ENCODE measurements at places on chromosomes 2 and 18. TPM values are rescaled to one million over a fixed set of nuclear protein-coding genes. Genes with fewer than 3 reads are reported as not detected.

DNA sequence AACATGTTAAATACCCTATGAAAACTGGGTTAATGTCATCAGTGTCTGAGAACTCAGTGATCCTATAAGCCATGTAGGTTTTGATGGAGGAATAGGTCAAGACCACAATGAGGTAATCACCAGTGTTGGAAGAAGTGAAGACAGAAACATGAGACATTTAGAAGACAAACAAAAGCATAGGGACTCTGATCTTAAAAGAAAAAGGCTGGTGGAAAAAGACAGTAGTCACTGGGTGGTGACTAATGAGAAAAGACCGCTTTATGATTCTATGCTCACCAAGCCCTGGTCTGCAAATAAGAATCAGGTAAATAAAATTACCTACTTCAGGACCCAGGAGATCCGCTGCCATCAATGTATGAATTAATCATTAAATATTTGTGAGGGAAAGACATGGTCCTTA is 271.9 kb downstream of the GPD2 start:
- no peak for DNase-seq

GRCh38 chr18:58850786-58851469 is 13.7 kb upstream of the ZNF532 start:
- DNase-seq, result no peak

DNA sequence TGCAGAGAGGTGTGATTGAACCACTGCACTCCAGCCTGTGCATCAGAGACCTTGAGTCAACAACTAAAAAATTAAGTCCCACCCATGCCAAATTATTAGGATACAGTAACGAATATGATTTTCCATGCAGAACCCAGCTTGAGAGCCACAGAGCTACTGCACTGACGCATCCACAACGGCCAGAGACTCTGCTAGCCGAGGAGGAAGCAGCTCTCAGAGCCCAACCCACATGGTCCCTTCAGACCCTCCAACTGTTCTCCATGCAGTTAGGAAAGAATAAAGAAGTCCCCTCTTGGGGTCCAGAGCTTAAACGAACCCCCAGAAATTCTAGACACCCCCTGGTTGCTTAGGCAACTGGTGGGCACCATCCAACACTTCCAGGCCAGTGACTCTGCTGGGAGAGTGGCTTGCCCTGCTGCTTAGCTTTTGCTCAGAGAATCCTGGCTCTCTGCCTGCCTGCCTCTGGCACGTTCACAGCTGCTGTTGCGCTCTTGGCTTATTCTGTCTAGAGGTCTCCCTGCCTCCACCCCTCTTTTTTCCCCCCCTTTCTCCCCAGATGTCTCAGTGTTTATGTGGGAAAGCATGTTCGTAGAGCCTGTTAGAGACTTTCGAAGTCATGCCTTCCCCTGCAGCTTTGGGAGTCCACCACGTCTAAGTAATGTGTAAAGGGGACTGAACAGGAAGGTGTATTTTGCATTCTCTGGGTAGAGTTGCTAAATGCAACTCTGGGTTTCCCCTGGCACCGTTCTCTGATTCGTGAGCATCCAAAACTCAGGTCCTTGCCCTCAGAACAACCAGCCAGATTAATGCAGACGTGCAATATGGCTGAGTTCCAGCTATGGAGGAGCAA is 26.0 kb upstream of the SP3 start:
- DNase-seq, result peak; percentile 66

DNA sequence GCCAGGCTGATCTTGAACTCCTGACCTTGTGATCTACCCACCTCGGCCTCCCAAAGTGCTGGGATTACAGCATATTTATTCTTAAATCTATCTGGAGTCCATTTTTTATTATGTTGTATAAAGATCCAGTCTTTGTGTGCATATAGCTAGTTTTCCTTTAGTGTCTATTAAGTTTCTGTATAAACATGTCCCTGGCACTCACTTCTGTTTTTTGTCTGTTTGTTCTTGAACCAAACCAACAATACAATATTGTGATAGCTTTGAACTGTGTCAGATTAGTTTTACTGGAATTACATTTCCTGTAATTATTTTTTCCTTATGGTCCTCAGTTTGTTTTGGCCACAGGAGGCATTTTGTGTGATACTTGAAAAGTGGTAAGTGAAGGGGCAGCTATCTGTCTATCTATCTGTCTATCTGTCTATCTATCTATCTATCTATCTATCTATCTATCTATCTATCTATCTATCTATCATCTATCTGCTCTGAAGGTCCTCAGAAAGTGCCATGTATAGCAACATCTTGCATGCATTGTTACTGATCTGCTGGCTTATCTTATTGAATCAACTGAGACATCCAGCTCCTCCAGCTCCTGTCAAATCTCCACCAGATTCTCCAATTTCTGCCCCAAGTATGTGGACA is 70.9 kb upstream of the ACVR1 start:
- no peak for DNase-seq

GRCh38 chr2:202221873-202222272 is 16.5 kb downstream of the SUMO1 start:
- DNase-seq, result no peak

- DNase-seq, result peak; percentile 23
Measured at GRCh38 chr2:67733517-67733916, 329.3 kb downstream of the C1D start.

- DNase-seq, result no peak
Measured at GRCh38 chr2:162233197-162233596, 10.0 kb downstream of the FAP start.

DNA sequence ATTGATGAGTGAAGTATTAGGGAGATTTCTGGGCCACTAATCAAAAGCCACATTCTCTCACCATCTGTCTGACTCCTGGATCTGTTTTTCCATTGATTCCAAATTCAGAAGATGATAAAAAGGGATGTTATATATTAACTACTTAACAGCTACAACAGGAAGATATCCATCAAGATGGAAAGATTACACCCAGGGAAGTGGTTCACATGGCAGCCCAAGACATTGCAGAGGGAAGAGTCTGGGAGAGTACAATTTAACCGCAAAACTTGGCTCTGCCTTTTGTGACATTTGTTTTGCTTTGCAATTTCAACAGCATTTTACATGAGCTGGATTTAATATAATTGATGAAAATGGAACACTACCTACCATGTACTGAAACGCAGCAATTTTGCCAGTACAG is 22.5 kb upstream of the TCF4 start:
- DNase-seq, result no peak

DNA sequence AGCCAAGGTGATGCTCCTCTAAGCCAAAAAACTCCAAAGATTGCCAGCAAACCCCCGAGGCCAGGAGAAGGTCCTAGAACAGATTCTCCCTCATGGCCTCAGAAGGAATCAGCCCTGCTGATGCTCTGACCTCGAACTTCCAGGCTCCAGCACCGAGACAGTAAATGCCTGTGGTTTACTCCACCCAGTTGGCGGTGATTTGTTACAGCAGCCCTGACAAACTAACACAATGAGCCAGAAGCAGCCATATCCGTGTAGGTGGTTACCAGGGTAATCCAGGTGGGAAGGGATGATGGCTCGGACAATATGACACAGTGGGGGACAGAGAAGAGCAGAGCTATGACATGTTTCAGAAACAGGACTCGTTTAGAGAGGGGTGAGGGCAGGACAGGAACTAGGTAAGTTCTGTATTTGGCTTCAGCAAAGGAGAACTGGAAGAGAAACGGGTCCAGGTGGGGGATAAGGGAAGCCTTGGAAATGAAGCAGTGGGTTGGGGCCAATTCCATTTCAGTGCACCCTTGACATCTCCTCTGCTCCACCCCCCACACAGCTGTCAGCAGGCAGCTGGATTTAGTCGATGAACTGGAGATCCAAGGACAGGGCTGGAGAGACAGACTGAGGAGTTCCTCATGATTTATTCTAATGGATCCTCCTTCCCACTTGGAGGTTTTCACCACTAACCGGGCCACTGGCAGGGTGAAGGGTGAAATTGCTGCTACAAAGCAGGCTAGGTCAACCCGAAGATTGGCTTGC is 179.7 kb upstream of the SH3BP4 start:
- DNase-seq, result no peak

GRCh38 chr18:27803957-27804356 is 373.0 kb downstream of the CDH2 start:
- no peak for DNase-seq

DNA sequence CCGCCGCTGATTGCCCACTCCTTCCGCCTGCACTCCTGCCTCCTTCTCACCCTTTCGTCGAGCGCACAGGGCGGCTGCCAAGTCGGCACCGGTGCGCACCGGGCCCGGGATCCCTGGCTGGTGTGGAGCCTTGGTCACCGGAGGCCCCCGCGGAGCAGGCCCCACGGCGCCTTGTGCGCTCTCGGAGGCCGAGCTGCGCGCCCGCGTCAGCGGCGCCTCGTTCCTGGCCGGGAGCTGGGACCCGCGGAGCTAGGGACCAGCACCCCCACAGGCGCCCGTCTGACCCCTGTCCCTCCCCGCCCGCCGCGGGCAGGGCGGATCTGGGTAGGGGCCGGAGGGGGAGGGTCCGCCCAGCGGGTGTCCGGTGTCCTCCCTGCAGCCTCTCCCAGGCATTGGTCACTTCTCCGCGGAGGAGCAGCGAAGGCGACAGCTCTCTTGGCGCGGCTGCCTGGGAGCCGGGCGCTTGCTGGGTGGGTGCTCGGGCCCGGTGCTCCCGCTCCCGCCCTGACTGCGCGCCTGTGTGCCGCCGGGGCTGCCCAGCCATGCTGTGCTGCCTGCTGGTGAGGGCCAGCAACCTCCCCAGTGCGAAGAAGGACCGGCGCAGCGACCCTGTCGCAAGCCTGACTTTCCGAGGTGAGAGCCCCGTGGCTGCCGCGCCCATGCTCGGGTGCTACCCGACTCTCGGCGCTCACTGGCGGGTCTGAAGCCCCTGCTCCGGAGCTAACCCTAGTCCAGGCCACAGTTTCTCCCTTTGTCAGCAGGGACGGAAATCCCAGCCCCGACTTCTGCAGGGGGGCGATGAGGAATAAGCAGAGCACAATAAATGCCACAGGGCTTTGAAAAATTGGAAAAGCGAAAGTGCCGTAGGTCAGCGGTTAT is 13.2 kb downstream of the DYSF start:
- DNase-seq, result peak; percentile 8

DNA sequence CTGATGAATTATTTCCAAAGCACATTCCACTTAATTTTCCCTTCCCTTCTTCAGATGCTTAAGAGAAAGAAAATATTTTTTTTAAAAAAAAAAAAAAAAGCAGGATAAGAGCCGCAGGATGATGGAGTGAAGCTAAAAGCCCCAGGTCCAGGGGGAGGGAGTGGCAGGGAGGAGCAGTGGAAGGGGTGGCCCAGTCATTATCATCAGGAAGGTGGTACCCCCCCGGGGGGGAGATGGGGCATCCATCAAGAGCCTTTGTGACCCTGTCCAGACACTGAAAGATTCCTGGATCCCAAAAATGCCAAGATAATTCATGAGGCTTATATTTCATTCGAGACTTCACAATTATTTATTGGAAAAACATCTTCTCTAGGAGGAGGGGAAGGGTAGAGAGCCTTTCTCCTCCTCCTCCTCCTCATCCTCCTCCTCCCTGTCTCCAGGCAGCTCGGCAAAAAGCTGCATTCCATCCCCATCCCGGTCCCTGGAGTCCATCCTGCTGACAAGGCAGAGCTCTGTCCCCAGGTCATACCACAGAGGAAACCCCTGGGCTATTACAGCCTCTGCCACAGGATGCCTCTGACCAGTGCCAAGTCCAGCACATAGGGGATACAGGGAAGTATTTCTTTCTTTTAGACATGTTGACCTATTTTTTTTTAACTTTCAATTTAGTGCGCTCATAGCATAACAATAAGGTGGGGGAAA is 125.3 kb downstream of the TWIST2 start:
- DNase-seq, result no peak

GRCh38 chr2:155310589-155310988 is 612.1 kb downstream of the KCNJ3 start:
- no peak for DNase-seq

DNA sequence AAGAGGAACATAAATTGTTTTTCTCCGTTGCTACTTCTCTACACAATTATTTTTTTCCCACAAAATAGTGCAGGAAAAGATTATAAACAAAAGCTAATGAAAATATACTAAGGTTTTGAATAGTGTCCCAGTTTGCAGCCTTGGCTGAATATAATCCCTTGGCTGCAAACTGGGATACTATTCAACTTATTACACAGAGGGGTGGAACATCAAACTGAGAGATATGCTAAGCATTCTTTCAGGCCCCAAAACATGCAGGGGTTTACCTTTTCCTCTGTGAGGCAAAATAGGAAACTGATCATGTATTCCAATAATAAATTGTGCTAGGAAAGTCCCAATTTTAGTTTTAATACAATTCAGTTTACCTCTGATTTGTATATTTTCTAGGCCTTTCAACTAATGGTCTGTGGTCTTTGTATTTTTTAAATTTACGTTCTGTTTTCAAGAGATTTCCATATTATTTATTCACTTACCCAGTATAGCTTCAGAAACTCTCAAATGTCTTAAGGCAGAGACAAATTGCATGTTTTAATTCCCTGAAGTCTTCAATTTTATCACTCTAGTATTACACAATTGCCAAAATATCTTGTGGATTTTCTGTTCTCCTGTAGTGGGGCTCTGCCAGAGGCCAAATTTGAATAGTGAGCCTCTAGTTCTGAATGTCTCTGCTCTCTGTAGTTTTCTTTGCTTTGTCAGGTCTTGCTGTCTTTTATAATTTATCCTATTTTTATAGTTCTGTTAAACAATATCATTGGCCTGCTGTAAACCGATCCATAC is 63.9 kb downstream of the PPP1R1C start:
- DNase-seq, result no peak

GRCh38 chr2:216369821-216370220 is 2.5 kb downstream of the MARCHF4 start:
- no peak for DNase-seq

DNA sequence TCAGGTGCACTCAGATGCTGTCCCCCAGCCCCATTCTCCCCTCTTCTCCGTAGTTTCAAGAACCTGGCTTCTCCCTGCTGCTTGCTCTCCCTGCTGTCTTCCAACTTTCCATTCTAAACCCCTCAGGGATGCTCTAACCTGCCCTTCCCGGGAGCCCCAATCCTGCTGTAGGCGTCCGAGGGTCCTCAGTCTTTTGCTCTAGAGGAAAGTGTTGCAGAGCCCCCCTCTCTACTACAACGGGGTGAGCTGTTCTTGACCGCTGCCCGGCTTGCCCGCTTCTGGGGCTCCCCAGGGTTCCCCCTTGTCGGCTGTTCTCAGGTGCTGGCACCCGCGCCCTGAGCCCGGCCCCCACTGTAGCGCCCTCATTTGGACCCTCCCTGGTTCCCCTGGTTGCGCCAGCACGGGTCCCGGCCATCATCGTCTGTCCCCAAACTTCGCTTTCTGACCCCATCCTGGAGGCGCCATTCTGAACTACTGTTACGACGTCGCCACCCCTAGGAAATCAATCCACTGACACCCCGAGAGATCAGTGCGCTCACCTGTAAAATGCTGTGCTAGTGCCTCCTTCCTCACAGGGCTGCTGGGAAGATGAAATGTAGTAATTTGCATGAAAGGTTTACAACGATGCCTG is 31.9 kb upstream of the REG3G start:
- DNase-seq, result no peak

CCDC178 gene
- total RNA-seq, result not detected

UGT1A5 gene
- total RNA-seq, result not detected

FIGN gene
- not detected for total RNA-seq

RFX8 gene
- not detected for total RNA-seq

TMEM247 gene
- total RNA-seq, result not detected

AMER3 gene
- not detected for total RNA-seq

DSG1 gene
- total RNA-seq, result not detected

PLGLB1 gene
- total RNA-seq, result 16.9 TPM

NXPH2 gene
- not detected for total RNA-seq

DNAJC5G gene
- 0.39 TPM for total RNA-seq

DTNA gene
- not detected for total RNA-seq

Measured in B cell (primary cell).